Anterior cingulate cortex (tissue), 58 donors: ENCODE measurements at places on chromosomes 3 and 15.

- peak; percentile 16 for DNase-seq
Observed at GRCh38 chr15:85689729-85690128, 105.0 kb downstream of the KLHL25 start.

GRCh38 chr3:42911551-42911950 is 5.6 kb downstream of the ZNF662 start:
- no peak for DNase-seq

- DNase-seq: no peak
Observed at GRCh38 chr3:18657858-18658820, 233.0 kb upstream of the SATB1 start.

GRCh38 chr3:32340039-32340438 is 51.6 kb upstream of the CMTM7 start:
- no peak for DNase-seq

DNA sequence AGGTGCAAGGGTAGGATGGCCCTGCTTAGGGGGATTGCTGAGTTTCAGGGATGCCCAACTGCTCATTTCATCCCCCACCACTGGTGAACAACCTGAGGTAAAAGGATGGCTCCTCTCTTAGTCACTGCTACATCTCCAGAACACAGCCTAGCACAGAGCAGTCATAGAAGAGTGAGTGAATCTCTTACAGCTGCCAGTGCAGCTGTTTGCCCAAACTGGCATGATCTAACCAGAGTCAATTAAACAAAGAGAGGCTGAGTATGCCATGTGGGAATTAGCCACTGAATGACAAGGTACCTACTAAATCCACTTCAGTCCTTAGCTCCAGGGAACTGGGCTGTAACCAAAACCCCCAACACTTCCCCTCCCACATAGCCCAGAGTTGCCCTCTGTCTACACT is 6.8 kb upstream of the NCKIPSD start:
- DNase-seq: peak; percentile 12

GRCh38 chr3:148087601-148088371 is 609.9 kb upstream of the AGTR1 start:
- no peak for DNase-seq

GRCh38 chr3:187705164-187705563 is 2.8 kb upstream of the RTP2 start:
- DNase-seq: no peak

DNA sequence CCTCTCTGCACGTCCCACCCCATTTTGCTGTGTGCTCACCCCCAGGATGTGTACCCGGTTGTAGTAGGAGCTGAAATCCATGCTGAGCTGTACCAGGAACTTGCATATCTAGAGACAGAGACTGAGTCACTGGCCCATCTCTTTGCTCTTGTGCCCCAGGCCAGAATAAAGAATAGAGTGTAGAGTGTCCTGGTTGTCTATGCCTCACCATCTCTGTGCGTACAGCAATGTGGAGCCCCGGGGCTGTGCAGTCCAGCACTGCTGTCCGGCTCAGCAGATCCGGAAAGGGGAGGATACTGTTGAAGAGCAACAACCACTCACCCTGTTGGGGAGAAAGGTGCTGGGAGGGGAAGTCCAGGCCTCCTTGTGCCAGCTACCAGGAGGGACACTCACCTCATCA is 2.6 kb downstream of the DALRD3 start:
- no peak for DNase-seq

DNA sequence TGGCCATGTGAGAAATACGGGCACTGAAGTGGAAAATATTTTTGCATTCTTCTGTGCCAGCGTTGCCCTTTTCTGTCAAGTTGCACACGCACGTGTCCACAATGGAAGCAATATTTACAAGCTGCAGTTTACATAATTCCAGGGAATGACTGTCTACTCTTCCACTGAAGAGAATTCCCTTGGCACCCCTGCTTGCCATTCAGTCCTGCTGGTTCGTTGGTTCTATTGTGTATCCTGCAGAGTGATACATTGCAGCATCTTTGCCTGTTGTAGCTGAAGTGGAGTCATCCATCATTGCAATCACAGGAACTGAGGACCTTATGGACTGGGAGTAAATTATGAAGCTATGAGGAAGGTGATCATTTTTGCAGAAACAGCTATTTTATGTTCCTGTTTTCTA is 759.4 kb downstream of the ROBO2 start:
- DNase-seq: no peak
